ENCODE measurements at places on chromosomes 16 and 17.
A peak's percentile ranks its signal among the peaks of the same experiment; 100 is the strongest.

DNA sequence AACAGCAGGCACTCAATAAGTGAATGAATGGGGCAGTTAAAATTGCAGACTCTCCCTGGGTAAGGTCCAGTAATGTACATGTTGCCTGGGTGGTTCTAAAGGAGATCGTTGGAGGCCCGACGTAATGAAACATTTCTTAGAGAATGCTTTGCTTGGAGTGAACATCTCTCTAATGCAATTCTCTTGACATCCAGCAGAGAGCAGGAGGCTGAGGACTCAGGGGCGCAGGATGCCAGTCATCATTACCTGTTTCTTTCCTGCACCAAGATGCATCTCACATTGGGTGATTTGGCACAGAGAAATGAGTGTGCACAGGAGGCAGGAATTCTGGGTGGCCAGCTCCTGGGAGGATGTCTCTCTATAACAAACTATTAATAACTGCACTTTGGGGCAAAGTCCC is 130.3 kb upstream of the RBBP6 start:
- no peak for DNase-seq

DNA sequence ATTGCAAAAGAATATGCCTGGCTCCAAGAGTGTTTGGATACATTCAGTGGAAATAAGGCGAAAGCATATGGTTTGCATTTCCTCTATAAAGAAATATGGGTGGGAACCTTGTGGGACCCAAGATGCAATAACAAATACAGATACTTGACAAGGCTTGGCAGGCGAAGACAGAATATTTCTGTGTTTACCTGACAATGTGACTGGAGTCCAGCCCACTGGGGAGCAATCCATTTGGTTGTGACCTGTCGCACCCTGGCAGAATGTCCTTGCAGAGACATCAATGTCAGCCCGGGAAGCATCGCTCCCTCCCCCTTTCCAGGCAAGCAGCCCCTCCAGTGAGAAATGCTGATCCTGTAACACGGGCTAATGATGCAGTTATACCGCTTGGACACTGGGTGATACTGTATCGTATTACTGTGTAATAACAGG is 296.6 kb downstream of the MAF start:
- DNase-seq = no peak

GRCh38 chr17:58788199-58788598 is 32.5 kb downstream of the PPM1E start:
- DNase-seq = no peak

GRCh38 chr17:17668775-17669579 is 12.3 kb upstream of the RAI1 start:
- no peak for DNase-seq

DNA sequence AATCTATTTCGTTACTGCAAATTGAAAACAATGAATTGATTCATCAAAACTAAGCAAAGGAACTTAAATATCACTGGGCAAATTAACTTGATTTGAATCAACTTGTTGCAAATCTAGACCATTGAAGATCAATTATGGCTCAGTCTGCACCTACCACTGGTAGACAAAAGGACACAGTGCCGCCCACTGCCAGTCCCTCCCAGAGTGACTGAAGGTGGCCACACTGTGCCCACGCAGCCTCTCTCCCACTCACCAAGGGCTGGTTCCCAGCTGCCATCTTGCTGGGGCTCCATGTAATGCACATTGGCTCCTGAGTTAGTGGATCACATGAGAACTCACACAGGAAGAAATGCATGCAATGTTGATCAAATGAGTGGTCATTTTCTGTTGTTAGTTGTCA is 78.1 kb downstream of the PLXDC1 start:
- no peak for DNase-seq

GRCh38 chr17:1002771-1003555 is 6.0 kb downstream of the TIMM22 start:
- peak; percentile 81 for DNase-seq

GRCh38 chr17:64152428-64153125 is 22.6 kb upstream of the ERN1 start:
- no peak for DNase-seq

- no peak for DNase-seq
Observed at GRCh38 chr17:2390199-2390836, 10.5 kb downstream of the MNT start.

GRCh38 chr16:67236563-67237395 is 9.8 kb downstream of the TMEM208 start:
- peak; percentile 55 for DNase-seq

GRCh38 chr17:35705230-35705629 is 26.2 kb upstream of the RASL10B start:
- no peak for DNase-seq

GRCh38 chr16:49158029-49158642 is 123.5 kb downstream of the CBLN1 start:
- DNase-seq = peak; percentile 8

DNA sequence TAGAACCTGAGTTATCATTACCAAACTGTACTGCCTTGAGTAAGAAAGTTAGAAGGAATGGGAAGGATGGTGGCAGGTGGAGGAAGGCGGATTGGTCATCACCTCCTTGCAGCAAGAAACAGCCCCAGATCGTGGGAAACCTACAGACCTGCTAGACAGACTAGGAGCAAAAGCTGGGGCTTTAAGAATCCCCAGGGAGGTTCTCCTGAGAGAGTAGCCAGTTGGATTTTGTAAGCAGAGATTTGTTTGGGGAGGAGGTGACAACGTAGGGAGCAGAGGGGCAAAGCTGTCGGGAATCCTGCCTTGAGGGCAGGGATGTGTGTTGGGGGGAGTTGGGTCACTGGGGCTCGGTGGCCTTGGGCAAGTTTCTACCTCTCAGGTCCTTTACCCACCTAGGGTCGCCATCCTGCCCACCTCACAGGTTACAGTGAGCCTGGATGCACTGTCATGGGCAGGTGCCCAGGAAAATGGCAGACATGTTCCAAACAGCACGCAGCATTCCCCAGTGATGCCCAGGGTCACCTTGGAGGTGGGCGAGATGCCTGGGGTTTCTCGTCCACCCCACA is 49.2 kb upstream of the STH start:
- no peak for DNase-seq

GRCh38 chr16:89268585-89268984 is 51.1 kb downstream of the ZNF778 start:
- no peak for DNase-seq

- no peak for DNase-seq
Observed at GRCh38 chr16:55292491-55292890, 31.5 kb upstream of the IRX6 start.
